ENCODE measurements at places on chromosomes 2 and 18. TPM values are rescaled to one million over a fixed set of nuclear protein-coding genes. Genes with fewer than 3 reads are reported as not detected.

- DNase-seq: no peak
- H3K4me1 ChIP-seq: no peaks in the 10 kb centered on the region
- H3K27me3 ChIP-seq: no peaks in the 10 kb centered on the region
- no peaks in the 10 kb centered on the region for H3K36me3 ChIP-seq
- H3K27ac ChIP-seq: no peak overlapping the region
Measured at GRCh38 chr2:167380094-167380493, 491.8 kb downstream of the XIRP2 start.

- H3K4me1 ChIP-seq: peaks cover 6% of the 10 kb centered on the region
- H3K4me3 ChIP-seq: no peak overlapping the region
- DNase-seq: no peak
- H3K36me3 ChIP-seq: no peaks in the 10 kb centered on the region
- no peak overlapping the region for H3K27ac ChIP-seq
- no peaks in the 10 kb centered on the region for H3K27me3 ChIP-seq
Measured at GRCh38 chr2:19251554-19251953, 106.9 kb downstream of the OSR1 start.

GRCh38 chr18:36658611-36659010 is 170.2 kb downstream of the TPGS2 start:
- H3K4me1 ChIP-seq: no peaks in the 10 kb centered on the region
- no peaks in the 10 kb centered on the region for H3K36me3 ChIP-seq
- DNase-seq: no peak
- no peak overlapping the region for H3K27ac ChIP-seq
- no peaks in the 10 kb centered on the region for H3K27me3 ChIP-seq

- H3K4me1 ChIP-seq: no peaks in the 10 kb centered on the region
- H3K27ac ChIP-seq: no peak overlapping the region
- DNase-seq: no peak
- no peaks in the 10 kb centered on the region for H3K27me3 ChIP-seq
Measured at GRCh38 chr2:229930656-229931055, 8.4 kb downstream of the FBXO36 start.

DNA sequence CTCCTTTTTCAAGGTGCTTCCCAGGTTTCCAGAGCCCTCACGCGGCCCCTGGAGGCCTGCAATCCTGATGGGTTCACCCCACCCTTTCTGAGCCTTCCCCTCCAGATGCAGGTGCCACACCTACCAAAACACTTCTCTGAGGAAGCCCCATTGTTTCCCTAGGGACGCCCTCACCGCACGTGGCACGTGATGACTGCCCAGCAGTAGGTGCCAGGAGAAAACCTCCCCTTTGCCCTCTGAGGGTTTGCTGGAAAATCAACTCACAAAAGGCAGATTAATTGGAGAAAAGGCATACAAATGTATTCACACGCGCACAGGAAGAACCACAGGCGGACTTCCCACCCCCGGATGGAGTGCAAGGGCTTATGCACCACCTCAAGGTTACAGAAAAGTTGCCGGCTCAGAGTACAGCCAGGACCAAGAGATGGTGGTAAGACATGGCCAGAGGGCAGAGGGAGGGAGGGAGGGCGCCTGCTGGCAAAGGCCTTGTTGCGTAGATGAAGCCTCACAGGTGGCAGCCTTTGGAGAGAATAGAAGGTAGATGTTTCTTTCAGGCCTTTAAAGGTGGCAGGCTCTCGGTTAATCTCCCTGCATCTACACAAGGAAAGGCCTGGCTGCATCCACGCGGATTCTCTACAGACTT is 269.4 kb upstream of the RAB6C start:
- no peaks in the 10 kb centered on the region for H3K36me3 ChIP-seq
- DNase-seq: no peak
- no peak overlapping the region for H3K4me3 ChIP-seq
- no peaks in the 10 kb centered on the region for H3K4me1 ChIP-seq
- no peaks in the 10 kb centered on the region for H3K27me3 ChIP-seq

Gene MFSD2B
- not detected for total RNA-seq

Gene LRP1B
- total RNA-seq: 0.44 TPM

Gene AP1S3
- total RNA-seq: 2.2 TPM
